ENCODE measurements at places on chromosomes 2 and 18.

DNA sequence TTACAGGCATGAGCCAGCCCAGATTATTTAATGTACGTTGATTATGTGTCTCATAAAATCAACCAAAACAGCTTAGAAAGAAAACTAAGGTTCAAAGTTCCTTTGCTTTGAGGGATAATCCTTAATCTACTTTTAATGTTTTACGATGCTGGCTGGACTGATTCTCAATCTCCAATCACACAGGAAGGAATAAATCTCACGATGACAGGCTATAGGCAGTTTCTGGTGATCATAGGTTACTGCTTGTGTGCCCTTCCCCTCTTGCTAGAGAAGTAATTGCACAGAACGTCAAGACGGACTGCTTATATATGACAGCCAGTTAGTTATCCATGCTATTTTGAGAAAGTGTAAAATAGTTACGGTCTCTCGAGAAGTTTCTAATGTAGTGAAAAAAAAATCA, 43.1 kb downstream of the C2orf74 start:
- DNase-seq: no peak

DNA sequence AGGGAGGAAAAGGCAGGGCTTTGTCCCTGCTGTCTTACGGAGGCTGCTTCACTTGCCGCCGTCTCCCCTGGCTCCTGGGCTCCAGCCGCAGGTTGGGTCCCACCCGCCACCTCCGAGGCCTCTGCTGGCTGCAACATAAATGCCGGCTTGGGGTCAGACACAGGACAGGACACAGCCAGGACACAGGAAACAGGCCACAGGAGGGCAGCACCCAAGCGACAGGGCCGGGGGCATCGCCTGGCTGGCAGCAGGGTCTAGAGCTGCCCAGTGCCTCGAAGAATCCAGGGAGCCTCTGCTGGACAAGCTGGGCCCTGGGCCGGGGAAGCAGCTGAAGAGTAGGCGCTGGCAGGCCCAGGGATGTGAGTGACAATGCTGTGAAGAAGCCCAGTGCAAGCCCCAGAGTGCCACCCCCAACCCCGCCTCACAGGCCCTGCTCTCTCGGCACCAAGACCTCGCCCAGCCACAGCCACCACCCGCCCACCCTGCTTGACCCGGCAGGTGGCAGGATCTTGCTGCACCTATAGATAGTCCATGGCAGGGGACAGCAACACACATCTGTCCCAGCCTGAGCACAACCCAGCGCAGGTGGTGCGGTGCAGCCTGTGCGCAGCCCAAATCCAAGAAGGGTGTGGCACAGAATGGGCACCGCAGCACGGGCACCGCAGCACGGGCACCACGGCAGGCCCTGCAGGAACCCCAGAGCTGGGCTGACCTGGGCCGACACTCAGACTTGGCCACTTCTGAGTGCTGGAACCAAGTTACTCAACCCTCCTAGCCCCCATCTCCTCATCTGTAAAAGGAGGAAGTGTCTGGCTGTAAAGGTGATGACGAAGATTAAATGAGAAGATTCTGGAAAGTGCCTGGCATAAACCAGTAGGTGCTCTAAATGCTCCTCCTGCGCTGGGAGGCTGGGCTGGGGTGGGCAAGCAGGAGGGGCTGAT, 55.6 kb downstream of the BIN1 start:
- peak; percentile 38 for DNase-seq

DNA sequence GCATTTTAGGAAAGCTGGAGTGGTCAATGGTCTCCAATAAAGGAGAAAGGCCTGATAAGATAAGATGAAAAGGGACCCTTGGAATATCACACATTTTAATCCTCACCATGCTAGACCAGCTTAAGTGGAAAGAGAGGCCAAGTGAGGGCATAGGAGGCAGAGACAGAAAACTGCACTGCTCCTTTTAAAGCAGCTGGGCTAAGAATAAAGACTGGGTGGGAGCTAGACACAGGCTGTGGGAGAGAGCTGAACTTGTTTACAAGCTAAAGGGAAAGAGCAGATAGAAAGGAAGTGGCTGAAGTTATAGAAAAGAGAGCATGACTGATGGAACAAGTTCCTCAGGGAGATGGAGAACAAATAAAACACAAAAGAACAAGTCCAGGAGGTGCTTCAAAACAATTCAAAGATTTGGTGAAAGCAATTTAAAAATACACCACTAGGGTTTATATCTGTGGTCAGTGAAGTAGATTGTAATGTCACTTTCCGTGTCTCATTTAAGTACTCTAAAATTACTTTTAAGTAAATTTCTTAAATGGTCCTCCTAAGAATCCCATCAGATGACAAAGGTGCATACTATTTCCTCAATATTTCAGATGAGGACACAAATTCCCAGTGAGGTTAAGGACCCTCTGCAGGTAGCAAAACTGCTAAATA, 7.5 kb downstream of the COL5A2 start:
- no peak for DNase-seq

- peak; percentile 13 for DNase-seq
Observed at GRCh38 chr18:79584491-79585394, 94.9 kb upstream of the CTDP1 start.

GRCh38 chr2:127106991-127107621, at the start of gene BIN1:
TSS of gene BIN1 (minus strand) at chr2:127107154. CDS start at chr2:127106943, 211 bp downstream.
- DNase-seq: peak; percentile 94

DNA sequence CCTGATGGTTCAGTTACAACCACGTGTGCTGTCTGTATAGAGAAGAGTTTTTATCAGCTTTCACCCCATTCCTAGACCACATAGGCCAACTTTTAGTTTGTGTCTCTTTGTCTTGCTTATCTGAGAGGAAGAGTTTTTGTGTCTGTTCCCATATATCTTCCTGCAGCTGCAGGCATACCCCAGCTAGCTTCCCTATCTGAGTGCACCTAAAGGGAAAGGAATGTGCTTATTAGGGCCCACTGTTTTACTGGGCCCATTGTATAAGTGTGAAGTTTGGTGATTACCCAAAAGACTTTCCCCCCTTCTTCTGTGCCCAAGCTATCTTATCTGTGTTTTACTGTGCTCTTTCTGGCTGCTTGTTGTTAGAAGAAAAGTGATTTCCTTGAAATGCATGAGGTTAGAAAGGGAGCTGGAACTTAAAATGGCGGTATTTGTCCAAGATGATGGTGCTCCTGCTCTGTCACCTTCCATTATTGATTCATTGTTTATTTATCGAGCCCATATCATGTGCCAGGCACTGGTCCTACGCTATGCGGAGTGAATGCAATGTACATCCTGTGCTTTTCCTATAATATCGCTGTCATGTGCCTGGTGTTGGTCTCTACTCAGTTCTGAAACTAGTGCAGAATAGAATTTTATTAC, 57.2 kb downstream of the NYAP2 start:
- no peak for DNase-seq

DNA sequence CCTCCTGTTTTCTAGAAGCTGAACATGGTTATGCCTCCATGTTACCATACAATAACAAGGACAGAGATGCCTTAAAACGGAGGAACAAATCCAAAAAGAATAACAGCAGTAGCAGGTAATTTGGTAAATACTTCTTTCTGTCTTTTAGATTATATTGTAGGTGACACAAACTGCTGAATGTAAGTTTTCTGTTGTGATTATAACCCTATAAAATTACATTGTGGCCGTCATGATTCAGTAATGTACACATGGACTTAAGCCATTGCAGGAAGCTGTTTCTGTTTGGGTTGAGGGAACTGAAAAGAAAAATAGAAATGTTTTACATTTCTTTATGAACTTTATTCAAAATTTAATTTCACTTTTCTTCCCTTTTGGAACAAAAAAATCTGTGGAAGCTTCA, 1.2 kb downstream of the MXD1 start:
- DNase-seq: no peak

- no peak for DNase-seq
Observed at GRCh38 chr2:62895632-62896009, 155.0 kb upstream of the OTX1 start.

- no peak for DNase-seq
Observed at GRCh38 chr2:64681479-64681967, 27.8 kb upstream of the SERTAD2 start.
